ENCODE measurements at places on chromosomes 5 and 9.

- H3K4me1 ChIP-seq: no peaks in the 10 kb centered on the region
- H3K4me3 ChIP-seq: no peak overlapping the region
- H3K36me3 ChIP-seq: no peaks in the 10 kb centered on the region
- no peak overlapping the region for H3K27ac ChIP-seq
- H3K27me3 ChIP-seq: no peaks in the 10 kb centered on the region
- peak; percentile 25 for DNase-seq
Observed at GRCh38 chr5:146825033-146825432, 53.5 kb downstream of the PPP2R2B start.

GRCh38 chr5:42361315-42361688, 61.9 kb upstream of the GHR start:
- no peaks in the 10 kb centered on the region for H3K27me3 ChIP-seq
- no peak overlapping the region for H3K27ac ChIP-seq
- H3K4me3 ChIP-seq: no peak overlapping the region
- no peaks in the 10 kb centered on the region for H3K4me1 ChIP-seq

- no peak overlapping the region for H3K27ac ChIP-seq
- peaks cover 64% of the 10 kb centered on the region for H3K4me1 ChIP-seq
- H3K36me3 ChIP-seq: no peaks in the 10 kb centered on the region
Observed at GRCh38 chr5:135446206-135446605, 942 bp downstream of the DCANP1 start.

DNA sequence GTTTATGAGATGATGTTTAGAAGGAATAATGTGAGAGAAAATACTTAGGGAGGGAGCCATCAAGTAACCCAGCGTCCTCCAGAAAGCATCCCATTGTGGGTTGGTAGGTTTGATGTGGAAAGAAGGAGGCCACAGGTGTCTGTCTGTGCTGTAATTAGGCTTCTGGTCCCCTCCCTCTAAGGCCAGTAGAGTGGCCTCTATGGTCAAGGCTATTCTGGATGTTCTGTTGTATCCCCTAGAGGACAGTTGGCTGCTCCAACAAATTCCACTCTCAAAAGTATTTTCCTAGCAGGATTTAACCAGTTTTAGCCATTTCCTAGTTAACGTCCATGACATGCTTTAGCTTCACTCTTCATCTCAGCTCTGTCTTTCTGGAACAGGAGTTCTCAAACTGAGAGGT, 106.5 kb downstream of the EGFLAM start:
- no peak overlapping the region for H3K27ac ChIP-seq
- no peaks in the 10 kb centered on the region for H3K4me1 ChIP-seq
- H3K4me3 ChIP-seq: no peak overlapping the region
- DNase-seq: no peak
- no peaks in the 10 kb centered on the region for H3K36me3 ChIP-seq

DNA sequence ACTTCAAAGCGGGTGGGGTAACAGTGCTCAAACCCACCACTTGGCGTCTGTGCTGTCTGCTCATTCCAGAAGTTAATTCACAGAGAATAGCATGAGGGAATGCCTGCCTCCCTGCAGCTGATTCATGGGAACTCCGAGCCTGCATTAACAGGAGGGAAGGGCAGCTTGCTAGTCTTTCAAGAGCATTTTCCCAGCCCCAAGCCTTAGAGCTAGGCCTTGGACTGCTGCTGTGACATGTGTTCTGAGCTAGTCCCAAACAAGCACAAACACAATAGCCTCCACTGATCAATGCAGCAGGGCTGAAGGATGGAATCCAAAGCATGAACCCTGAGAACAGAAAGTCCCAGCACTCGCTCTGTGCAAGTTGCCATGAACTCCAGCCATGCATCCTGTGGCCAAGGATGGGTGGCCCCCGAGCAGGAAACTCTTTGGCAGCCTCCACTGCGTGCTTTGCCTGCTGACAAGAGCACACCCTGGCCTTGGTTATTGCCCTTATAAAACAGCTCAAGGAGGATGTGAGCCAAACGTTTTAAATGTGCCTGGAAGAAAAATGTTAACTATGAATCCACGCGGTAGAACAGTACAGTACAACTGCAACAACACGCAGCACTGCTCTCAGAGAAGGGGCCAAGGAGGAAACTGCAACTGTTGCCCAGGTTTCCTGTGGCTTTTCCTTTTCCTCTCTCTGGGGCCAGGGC, 653.1 kb upstream of the KLF4 start:
- H3K27ac ChIP-seq: no peak overlapping the region
- no peaks in the 10 kb centered on the region for H3K36me3 ChIP-seq
- no peak overlapping the region for H3K4me3 ChIP-seq

- H3K27ac ChIP-seq: no peak overlapping the region
- no peak overlapping the region for H3K4me3 ChIP-seq
- no peak for DNase-seq
- H3K27me3 ChIP-seq: no peaks in the 10 kb centered on the region
Observed at GRCh38 chr5:17258431-17258830, 41.0 kb downstream of the BASP1 start.

- H3K4me3 ChIP-seq: no peak overlapping the region
- H3K4me1 ChIP-seq: no peaks in the 10 kb centered on the region
- DNase-seq: no peak
- H3K27ac ChIP-seq: no peak overlapping the region
Observed at GRCh38 chr5:125928663-125929062, 494.5 kb upstream of the GRAMD2B start.

- DNase-seq: peak; percentile 65
- H3K27ac ChIP-seq: no peak overlapping the region
- no peaks in the 10 kb centered on the region for H3K36me3 ChIP-seq
- H3K4me3 ChIP-seq: no peak overlapping the region
Observed at GRCh38 chr9:76912636-76913275, 6.8 kb upstream of the PRUNE2 start.

DNA sequence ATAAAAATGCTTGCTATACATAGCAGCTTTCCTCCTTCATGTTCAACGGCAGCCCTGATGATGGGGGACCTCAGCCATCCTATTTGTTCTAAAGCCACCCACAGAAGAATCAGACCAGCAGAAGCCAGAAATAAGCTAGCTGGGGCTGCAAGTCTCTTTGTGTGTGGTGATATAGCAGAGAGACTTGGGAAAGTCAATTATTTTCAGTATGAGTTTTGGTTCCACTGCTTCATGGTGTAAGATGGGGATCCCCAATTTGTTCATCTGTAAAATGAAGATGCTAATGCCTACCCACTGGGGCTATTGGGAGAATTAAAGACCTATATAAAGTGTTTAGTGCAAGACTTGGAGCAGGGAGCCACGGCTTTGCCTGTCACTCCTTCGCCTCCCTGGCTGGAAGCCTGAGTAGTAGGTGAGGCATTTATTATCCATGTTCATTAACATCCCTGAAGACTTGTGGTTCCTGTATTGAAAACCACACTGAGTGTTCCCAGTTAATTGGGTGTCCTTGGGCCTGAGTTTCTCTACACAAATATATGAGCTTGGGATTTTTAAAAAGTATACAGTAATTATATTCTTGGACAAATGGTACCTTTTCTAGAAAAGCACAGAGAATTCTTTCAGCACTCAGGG, 210.1 kb upstream of the SLC24A2 start:
- no peaks in the 10 kb centered on the region for H3K36me3 ChIP-seq
- peaks cover 11% of the 10 kb centered on the region for H3K4me1 ChIP-seq
- no peak overlapping the region for H3K4me3 ChIP-seq
- no peak for DNase-seq
- no peaks in the 10 kb centered on the region for H3K27me3 ChIP-seq

DNA sequence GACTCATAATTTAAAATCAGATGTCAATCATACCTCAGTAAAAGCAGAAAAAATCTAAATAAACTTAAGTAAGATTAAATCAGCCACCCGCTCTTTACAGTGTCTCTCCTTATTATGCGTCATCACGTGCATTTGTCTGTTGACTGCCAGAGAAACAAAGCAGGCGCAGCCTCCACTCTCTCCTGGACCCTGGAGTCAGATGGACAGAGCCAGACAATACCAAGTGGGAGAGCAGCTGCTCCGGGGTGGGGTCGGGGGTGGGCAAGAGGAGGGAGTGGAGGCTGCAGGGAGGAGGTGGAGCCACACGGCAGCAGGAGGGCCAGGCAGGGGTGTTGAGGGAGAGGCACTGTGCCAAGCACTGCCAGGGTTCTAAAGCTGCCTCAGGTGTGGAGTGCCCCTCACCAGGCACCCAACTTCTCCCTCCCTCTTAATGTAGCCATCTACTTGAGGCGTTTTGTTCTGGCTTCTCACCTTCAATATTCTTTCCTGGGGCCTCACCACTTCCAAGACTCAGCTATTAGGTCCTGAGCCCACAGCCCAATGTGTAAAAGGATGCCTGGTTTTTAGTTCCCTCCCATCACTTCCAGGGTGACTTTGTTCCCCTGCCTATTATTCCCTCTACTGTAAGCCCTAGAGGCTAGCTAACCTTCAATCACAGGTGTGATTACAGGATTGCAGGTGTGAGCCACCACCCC, 96.3 kb downstream of the GLDC start:
- no peak overlapping the region for H3K4me3 ChIP-seq
- H3K27me3 ChIP-seq: no peaks in the 10 kb centered on the region
- no peak for DNase-seq
- no peaks in the 10 kb centered on the region for H3K36me3 ChIP-seq
- no peaks in the 10 kb centered on the region for H3K4me1 ChIP-seq

GRCh38 chr5:38211354-38211710, 47.0 kb upstream of the EGFLAM start:
- H3K27me3 ChIP-seq: peaks cover 4% of the 10 kb centered on the region
- no peak overlapping the region for H3K27ac ChIP-seq
- H3K4me1 ChIP-seq: no peaks in the 10 kb centered on the region
- no peaks in the 10 kb centered on the region for H3K36me3 ChIP-seq
- DNase-seq: no peak

DNA sequence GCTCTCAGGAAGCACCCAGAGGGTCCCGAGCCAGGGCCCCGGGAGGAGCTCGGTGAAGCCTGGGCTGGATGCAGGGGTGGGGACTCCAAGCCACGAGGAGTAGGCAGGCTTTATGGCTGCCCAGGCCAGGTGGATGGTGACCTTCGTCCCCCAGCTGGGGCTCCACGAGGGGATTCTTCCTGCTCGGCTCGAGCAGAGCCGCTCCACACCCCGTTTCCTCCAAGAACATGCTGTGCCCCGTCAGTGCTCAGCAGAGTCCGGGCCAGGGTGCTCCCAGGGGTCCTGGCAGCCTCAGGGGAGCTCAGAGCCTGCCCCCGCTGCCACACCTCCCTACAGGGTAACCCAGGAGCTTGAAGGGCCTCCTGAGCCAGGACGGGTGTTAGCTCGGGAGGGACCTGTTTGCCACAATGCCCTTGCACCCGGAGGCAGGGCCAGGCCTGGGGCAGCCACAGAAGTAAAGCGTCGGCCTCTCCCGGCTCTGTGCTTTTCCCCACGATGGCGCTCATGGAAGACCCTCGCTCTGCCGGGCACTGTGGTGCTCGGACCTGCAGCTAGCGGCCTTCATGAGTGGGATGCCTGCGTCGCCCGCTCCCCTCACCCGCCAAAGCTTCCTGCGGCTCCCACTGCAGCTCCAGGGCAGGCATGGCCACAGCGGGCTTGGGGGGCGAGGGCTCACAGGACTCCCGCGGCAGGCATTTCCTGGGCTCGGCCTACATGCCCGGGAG, 86.8 kb downstream of the KCNT1 start:
- no peak overlapping the region for H3K4me3 ChIP-seq
- H3K27me3 ChIP-seq: no peaks in the 10 kb centered on the region
- no peaks in the 10 kb centered on the region for H3K36me3 ChIP-seq
- no peaks in the 10 kb centered on the region for H3K4me1 ChIP-seq
- no peak for DNase-seq

DNA sequence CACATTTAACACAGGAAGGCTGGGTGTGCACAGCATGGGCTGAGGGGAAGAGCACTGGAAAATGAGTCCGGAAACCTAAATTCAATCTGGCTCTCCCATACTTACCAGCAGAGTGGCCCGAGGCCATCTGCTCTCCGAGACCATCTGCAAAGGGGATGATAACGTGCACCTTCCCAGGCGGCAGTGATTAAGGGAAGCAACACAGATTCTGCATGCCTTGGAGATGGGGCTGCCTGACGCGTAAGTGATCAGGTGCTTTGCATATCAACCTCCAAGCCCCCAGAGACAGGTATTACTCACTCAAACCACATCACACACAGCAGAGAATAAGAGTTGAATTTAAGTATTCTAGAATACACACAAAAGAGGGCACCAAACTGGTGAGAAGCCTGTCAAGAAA, 9.1 kb downstream of the EPB41L4B start:
- peaks cover 42% of the 10 kb centered on the region for H3K27me3 ChIP-seq
- no peaks in the 10 kb centered on the region for H3K4me1 ChIP-seq
- no peak overlapping the region for H3K27ac ChIP-seq

DNA sequence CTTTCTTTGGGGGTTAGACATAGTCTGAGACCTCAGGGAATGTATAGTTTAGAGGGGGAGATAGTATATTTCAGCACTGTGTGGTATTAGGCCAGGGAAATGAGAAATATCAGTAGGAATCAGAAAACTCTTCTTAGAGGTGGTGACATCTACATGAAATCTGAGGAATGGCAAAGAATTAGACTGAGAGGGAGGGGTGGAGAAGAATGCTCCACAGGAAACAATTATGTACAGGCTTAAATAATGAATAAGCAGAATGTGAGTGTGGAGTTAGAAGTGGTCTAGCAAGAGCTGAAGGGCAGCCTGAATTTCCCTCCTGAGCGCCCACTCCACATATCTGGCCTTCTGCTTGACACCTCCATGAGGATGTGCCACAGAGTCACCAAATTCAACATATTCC, 3.6 kb upstream of the MACIR start:
- H3K36me3 ChIP-seq: no peaks in the 10 kb centered on the region
- no peak overlapping the region for H3K27ac ChIP-seq
- DNase-seq: no peak
- no peaks in the 10 kb centered on the region for H3K27me3 ChIP-seq

DNA sequence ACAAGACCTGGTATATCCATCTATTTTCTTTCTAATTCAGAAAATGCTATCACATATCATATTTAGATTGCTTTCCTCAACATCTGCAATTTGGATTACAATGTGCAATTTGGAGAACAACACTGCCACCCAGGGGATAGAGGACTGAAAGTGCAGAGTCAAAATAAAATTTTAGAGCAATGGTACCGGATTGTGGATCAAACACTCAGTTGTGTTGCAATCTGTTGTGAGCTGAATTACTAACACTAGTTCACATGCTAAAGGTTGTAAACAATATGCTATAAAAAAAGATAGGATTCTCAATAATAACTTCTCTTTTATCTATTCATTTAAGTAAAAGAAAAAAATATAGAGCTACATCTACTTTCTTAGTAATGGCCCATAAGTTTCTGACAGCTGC, 11.9 kb upstream of the SRFBP1 start:
- no peaks in the 10 kb centered on the region for H3K4me1 ChIP-seq
- H3K4me3 ChIP-seq: no peak overlapping the region
- no peaks in the 10 kb centered on the region for H3K36me3 ChIP-seq
- H3K27me3 ChIP-seq: no peaks in the 10 kb centered on the region

DNA sequence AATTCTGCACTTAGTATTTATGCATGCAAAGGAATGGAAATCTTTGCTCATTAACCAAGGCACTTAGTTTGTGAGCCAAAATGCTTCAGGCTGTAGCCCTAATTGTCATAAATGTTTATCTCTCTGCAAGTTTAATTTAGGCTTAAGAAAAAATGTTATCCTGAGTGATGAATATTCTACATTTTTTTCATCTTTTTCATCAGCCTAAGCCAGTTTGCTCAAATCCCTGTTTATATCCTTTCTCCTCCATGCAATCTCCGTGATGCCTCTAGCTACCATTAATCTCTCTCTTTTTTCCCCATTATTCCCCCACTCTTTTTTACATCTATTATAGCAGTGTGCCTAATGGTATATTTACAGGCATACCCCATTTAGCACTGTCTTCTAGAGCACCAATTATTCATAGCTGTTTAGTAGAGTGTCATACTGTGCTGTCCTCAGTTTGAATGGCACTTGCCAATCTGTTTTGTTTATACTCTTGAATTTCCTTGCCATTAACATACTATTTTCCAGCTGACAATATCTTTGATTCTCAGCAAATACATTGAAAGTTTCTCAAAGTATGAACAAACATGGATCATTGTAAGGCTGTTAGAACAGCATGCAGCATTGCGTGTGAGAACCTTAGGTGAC, 1457.0 kb downstream of the MAT2B start:
- no peak overlapping the region for H3K4me3 ChIP-seq
- H3K36me3 ChIP-seq: no peaks in the 10 kb centered on the region
- no peaks in the 10 kb centered on the region for H3K4me1 ChIP-seq
- H3K27ac ChIP-seq: no peak overlapping the region

All from common myeloid progenitor, CD34-positive (primary cell).